ENCODE measurements at places on chromosomes 11 and 22.

GRCh38 chr22:35341090-35341874 lies 39.6 kb upstream of the HMOX1 start:
- no peaks in the 10 kb centered on the region for H3K4me1 ChIP-seq
- no peak for DNase-seq
- H3K27ac ChIP-seq: peak overlapping the region; percentile 41

GRCh38 chr11:113241636-113242054 lies 72.7 kb upstream of the TTC12 start:
- peaks cover 58% of the 10 kb centered on the region for H3K27me3 ChIP-seq
- H3K27ac ChIP-seq: no peak overlapping the region
- H3K36me3 ChIP-seq: no peaks in the 10 kb centered on the region

- H3K36me3 ChIP-seq: no peaks in the 10 kb centered on the region
- H3K27me3 ChIP-seq: peaks cover 36% of the 10 kb centered on the region
- DNase-seq: no peak
- H3K4me1 ChIP-seq: no peaks in the 10 kb centered on the region
Measured at GRCh38 chr11:7341551-7341950, 89.8 kb downstream of the SYT9 start.

DNA sequence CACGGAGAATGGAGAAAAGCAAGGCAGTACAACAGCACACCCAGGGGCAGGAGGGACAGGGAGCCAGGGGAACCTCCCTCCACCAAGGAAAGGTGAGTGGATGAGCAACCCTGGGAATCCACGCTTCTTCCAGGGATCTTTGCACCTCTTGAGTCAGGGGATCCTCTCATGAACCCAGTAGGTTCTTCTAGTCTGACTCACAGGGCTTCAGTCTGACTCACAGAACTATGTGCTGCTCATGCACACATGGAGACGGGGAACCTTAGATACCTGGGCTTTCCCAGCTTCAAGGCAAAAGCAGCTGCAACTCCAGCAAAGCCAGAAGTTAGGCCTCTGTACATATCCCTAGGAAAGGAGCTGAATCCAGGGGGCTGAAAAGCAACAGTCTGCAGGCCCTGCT lies 1021.4 kb upstream of the TENM4 start:
- H3K4me1 ChIP-seq: no peaks in the 10 kb centered on the region
- no peaks in the 10 kb centered on the region for H3K27me3 ChIP-seq
- no peak overlapping the region for H3K27ac ChIP-seq
- H3K4me3 ChIP-seq: no peak overlapping the region

GRCh38 chr11:10678101-10678500 lies 15.5 kb downstream of the IRAG1 start:
- H3K27ac ChIP-seq: no peak overlapping the region
- no peaks in the 10 kb centered on the region for H3K36me3 ChIP-seq

GRCh38 chr11:73995731-73996130 lies 13.1 kb upstream of the UCP2 start:
- no peak for DNase-seq
- H3K27me3 ChIP-seq: no peaks in the 10 kb centered on the region
- peaks cover 8% of the 10 kb centered on the region for H3K36me3 ChIP-seq
- H3K4me1 ChIP-seq: peaks cover 23% of the 10 kb centered on the region
- peak overlapping the region; percentile 97 for H3K27ac ChIP-seq

Data from effector memory CD8-positive, alpha-beta T cell (primary cell).